ENCODE measurements at places on chromosomes 7 and 10.

- no peak for DNase-seq
These were observed 90.4 kb downstream of the BMS1 start for GRCh38 chr10:42872865-42873435.

- no peak for DNase-seq
These were observed 16.7 kb downstream of the EIF3B start for GRCh38 chr7:2371329-2371728.

DNA sequence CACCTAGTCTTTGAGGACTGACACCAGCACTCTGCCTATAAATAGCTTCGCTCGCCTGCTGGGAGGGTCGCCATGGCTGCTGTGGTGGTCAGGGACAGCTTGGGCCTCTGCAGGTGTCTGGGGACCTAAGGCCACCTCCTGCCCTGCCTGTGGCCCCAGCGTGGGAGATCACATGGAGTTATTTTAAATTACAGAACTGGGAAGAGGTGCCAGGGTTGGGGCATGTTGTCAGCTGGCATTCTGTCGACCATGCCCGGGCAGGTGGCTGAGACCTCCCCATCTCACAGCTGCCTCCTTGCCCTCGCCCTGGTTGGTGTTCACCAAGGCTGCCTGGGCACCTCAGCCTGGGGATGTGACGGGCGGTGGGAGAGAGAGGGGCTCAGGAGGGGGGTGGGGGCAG is 18.1 kb downstream of the SHH start:
- DNase-seq = no peak

DNA sequence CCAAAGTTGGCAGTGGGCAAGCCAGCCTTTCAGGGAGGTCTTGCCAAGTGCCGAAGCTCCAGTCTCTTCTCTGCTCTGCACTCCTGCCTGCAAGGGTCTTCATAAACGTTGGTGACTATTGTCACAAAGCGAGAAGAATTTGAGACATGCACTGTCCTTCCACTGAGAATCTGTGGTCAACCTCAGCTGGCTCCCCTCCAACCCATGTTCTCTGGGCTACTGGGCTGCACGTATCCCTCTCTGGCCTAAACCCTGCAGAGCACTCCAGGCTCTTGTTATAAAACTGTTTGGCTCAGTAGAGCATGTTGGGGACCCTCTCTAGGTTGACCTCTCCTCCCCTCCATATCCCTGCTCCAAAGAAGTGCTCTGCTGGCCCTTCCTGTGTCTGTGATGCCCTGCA is 260.4 kb upstream of the NFE2L3 start:
- no peak for DNase-seq

DNA sequence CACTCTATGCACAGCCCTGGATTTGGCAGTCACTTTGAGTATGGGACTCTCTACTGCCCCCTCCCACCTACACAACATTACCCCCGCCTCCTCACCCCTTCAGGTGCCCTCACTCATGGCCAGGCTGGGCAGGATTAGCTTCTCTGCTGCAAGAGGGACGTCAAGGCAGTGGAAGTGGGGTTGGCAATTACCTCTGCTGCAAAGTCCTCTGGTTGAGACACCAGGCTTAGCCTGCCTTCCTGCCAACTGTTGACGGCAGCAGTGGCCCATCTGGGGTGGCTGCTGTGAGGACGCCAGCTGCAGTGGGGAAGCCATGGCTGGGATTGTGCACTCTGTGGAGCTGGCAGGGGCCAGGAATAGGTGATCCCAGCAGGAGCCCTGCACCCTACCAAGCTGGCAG is 26.7 kb downstream of the SVIL start:
- DNase-seq = no peak

DNA sequence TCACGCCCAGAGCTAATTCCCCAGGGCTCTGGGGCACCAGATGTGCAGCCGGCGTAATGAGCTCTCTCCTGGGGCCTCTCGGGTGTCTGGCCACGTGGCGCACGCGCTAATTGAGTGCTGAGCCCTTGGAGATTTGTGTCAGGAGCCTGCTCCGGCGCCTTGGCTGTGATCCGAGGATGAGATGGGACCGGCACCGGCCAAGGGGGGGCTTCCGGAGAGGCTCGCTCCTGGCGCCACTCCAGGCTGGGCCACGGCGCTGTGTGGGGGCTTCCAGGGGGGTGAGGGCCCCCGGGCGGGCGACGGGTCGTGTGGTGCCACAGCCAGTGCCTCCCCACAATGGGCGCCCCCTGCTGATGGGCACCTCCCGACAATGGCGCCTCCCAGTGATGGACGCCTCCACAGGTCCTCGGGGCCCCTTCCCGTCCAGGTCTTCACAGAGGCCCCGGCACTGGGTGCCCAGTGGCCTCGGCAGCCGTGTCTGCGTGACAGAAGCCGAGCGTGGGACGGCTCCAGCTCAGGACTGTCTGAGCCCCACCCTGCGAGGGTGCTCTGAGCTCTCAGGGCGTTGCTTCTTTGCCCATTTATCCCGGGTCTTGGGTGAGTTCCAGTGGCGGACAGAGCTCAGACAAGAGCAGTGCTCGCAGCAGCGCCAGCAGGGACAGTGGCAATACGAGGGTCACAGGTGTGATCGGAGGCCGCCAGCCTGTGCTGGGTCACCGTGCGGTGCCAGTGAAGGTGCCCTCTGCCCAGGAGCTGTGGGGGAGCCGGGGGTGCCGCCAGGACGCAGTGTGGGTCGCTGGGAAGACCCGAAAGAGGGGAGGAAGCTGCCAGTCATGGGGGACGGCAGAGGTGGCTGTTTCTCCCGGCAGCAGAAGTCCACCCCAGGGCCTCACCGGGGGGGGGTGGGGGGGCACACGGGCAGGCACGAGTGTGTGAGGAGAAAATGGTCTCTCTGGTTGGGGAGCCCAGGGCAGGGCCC is 8.2 kb upstream of the NKX6-2 start:
- DNase-seq = no peak

DNA sequence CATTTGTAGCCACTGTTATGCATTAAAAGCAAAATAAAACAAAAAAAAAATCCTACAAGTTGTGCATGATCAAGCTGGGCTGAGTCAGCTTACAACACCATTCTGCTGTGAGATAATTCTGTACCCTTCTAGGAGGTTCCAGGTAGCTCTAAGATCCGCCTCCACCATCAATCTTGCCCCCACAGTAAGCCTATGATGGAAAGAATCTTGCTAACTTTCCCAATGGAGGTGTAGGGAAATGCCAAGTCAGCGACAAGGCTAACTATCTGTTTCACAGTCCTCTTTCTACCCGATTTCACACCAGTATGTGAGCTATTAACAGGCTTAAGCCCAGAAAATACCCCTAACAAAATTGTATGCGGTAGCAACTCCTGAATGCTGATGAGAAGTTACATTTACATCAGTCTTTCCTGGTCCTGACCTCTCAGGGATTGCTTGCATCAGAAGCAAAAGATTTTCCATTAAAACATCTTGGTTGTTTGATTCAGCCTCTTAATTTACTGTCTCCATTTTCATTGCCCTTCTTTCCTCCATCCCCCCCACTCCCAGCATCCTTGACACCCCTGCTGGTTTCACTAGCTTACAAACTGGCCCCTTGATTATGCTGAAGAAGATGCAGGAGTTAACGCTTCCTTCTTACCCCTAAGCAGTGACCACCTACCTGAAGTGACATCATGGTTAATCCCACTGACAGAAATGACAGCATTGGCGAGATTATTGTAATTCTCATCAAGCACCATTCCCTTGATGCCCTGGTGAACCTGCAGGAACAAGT is 27.8 kb downstream of the CPN1 start:
- DNase-seq = no peak

DNA sequence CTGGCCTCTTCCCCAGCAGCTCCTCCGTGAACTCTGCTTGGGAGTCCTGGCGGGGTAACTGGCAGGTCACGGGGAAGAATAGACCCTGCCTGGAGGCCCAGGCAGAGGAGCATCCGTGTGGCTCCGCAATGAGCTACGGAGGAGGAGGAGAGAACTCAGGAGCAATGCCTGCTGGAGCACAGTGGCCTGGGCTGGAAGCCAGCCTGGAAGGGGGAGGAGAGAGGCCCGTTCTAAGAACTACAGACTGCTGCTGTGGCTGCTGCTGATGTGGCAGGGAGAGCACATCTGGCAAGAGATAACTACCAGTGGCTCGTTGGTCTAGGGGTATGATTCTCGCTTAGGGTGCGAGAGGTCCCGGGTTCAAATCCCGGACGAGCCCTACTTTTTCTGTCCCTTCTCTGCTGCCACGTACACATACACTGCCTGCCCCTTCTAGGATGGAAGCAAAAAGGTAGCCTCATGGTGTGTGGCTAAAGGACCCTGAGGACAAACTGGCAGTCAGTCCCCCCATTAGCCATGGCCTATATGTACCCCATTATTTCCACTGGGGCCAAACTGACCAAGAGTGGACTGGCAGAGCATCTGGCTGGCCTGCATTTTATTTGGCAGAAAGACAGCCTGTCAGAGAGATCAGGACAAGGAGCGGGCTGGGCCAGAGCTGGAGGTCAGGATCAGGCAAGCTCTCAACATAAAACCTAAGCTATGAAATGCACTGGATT is 7.7 kb upstream of the OPN1SW start:
- no peak for DNase-seq

GRCh38 chr10:29849126-29849833 is 210.1 kb downstream of the JCAD start:
- no peak for DNase-seq

DNA sequence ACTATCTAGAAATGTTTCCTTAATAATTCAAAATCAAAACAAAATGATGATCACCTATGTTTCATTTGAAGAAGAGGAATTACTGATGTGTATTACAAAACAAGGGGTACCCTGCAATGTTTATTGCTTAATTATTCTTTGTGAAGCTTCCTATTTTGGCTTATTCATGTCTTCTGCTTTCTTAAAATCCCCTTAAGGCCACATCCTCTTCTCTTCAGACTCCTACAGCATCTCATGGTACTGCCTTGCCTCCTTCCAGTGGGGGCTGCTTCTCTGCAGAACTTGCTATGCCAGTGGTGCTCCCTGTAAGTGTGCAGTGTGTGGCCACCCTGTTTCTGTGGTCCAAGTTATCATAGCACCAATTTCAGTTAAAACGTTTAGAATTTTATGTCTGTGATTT is 35.0 kb downstream of the CCDC146 start:
- no peak for DNase-seq

DNA sequence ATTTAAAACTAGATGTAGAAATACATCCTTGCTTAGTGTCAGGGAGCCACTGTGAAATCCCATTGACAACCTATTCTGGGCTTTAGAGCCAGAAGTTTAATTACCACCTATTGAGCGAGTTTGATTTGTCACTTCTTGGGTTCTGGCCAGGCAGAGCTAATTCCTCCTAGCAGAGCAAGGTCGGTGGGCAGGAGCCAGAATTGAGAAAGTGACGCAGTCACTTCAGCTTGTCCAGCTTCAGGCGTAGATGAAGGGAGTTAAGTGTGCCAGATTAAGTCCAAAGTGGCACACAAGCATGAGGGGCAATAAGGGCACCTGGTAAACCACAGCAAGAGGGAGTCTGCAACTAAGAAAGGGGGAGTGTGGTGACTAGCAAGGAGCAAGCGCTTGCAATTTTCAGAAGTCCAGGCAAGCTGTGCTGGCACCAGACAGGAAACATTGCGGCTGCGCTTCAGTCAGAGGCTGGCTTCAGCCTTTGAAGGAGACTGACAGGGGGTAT is 119.4 kb downstream of the ST7 start:
- DNase-seq = no peak

DNA sequence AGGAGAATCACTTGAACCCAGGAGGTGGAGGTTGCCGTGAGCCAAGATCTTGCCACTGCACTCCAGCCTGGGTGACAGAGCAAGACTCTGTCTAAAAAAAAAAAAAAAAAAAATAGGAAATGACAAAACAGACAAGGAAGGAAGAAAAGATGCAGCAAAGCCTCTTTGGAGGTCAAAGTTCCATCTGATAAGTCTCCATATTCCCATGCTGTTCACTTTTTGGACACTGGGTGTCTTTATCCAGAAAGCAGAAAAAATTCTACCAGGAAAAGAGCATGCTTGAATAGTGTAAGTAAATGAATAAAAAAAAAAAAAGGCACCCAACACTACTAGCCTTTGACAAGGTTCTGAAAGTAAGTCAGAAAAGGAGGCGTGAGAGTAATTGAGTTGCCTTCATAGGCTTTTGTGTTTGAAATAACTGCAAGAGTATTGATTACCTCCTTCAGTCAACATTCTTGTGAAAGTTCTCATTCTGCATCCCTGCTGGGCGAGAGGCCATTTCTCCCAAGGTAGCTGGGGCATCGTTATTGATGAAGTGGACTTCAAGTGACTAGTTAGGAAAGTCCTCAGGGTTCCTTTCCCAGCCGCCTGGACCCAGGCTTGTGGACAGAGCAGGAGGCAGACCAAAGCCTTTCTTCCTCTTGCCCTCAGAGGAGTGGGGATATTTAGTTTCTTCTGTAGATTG is 133.3 kb upstream of the KIF5B start:
- no peak for DNase-seq

- peak; percentile 70 for DNase-seq
These were observed 25.2 kb upstream of the ITGB1 start for GRCh38 chr10:32982911-32983909.

GRCh38 chr7:81684514-81685269 is 85.2 kb downstream of the HGF start:
- DNase-seq = no peak

- no peak for DNase-seq
These were observed 147.5 kb upstream of the ASAH2 start for GRCh38 chr10:50398823-50399222.

GRCh38 chr7:148791546-148791945 is 92.5 kb downstream of the EZH2 start:
- DNase-seq = no peak

GRCh38 chr7:112930787-112931186 is 140.6 kb upstream of the TMEM168 start:
- DNase-seq = no peak

DNA sequence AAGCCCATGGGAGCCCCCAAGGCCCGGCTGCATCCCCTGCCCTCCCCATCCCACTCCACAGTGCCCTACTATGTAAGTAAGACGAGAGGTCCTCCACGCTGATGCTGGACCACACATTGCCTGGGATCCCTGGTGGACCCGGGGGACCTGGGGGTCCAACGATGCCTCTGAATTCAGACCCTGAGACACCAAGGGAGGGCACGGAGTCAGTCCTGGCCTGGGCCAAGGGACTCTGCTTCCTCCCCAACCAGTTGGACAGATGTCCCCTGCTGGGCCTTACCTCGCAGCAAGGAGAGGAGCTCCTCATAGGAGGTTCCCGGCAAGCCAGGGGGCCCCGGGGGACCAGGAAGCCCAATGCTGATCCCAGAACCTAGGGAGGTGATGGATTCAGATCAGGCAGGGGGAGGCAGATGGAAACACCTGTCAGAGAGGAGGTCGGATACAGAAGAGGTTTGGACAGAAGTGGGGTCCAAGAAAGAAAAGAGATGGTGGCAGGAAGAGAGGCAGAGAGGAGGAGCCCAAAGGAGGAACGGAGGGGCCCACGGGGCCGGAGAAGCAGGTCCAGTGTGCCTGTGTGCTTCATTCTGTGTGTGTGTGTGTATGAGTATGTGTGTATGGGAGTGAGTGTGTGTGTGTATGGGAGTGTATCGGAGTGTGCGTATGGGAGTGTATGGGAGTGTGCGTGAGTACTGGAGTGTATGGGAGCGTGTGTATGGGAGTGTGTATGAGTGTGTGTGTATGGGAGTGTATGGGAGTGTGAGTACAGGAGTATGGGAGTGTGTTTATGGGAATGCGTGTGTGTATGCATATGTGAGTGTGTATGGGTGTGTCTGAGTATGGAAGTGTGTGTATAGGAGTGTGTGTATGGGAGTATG is 50.2 kb downstream of the COL17A1 start:
- DNase-seq = no peak

- DNase-seq = no peak
These were observed 906.7 kb downstream of the GRID1 start for GRCh38 chr10:85459906-85460305.

All from natural killer cell (primary cell).